ENCODE measurements at places on chromosomes 7 and 10.

DNA sequence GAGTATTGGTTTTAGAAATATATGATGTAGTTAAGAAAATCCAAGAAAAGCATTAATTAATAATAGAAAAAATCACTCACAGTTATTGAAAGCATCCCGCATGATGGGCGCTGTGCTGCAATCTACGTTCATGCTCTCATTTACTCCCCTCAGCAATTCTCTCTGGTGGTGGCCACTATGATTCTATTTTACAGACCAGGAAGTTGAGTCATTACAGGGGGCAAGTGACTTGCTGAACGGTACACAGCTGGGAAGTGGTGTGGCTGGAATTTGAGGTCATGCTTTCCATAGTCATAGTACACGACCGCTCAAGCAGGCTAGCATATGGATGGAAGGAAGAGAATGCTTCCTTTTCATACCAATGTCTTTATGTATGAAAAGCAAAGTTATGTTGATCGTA lies 117.4 kb downstream of the TES start:
- DNase-seq: no peak

GRCh38 chr10:27710014-27710413 lies 35.6 kb downstream of the MKX start:
- no peak for DNase-seq

GRCh38 chr7:29143751-29144150 lies 2.6 kb downstream of the CPVL start:
- no peak for DNase-seq

GRCh38 chr10:68501691-68502090 lies 25.6 kb downstream of the SLC25A16 start:
- DNase-seq: no peak

GRCh38 chr7:140680886-140681285 lies 8.1 kb downstream of the ADCK2 start:
- DNase-seq: no peak

DNA sequence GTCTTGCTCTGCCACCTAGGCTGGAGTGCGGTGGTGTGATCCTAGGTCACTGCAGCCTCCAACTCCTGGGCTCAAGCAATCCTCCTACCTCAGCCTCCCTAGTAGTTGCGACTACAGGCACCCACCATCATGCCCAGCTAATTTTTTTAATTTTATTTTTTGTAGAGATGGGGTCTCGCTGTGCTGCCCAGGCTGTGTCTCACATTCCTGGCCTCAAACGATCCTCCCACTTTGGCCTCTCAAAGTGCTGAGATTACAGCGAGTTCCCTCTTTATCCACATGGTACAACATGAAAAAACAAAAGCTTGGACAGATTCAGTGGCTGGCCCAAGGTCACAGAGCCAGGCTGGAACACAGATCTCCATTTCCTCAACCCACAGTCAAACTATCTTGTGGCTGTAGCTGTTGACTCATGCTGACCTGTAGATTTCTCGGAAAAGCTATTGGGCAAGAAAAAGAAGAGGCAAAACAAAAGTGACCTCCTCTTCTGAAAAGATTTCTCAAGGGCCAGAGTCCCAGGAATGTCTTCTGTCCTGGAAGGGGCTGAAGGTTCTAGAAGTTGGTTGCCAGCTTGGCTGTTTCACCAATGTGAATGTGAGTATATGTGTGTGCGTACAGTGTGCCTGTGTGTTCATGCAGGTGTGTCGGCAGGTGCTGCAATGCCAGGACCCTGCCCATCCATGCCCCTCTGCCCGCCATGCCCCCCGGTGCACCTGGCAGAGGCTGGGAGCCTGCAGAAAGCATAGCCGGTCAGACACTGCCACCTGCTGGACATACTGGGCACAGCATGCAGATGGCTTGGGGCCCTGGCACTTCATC lies 28.4 kb downstream of the TMEM130 start:
- DNase-seq: no peak

GRCh38 chr10:113488186-113488585 lies 64.7 kb upstream of the HABP2 start:
- no peak for DNase-seq

GRCh38 chr10:28542728-28543127 lies 9.8 kb downstream of the WAC start:
- DNase-seq: no peak

GRCh38 chr10:48879451-48879850 lies 60.2 kb downstream of the LRRC18 start:
- no peak for DNase-seq

GRCh38 chr10:110042181-110042580 lies 34.4 kb downstream of the ADD3 start:
- DNase-seq: no peak

GRCh38 chr7:28174901-28175661 lies 5.5 kb downstream of the JAZF1 start:
- DNase-seq: no peak

DNA sequence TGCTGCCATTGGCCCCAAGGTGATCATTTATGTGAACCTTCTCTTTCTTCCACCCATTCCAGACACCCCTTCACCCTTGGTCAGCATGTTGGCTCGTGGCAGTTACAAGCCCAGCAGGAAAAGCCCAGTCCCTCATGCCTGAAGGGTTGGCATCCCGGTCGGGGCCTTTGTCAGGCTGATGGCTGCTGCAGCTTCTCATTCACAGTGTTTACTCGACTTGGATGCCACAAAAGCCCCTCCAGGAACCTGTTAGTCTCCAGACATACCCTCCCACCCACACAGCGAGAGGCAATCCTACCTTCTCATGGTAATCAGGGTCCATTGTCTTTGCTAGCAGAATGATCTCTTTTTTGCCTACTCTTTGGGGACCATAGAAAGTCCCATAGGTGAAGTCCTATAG lies 200.8 kb upstream of the PFKP start:
- no peak for DNase-seq

DNA sequence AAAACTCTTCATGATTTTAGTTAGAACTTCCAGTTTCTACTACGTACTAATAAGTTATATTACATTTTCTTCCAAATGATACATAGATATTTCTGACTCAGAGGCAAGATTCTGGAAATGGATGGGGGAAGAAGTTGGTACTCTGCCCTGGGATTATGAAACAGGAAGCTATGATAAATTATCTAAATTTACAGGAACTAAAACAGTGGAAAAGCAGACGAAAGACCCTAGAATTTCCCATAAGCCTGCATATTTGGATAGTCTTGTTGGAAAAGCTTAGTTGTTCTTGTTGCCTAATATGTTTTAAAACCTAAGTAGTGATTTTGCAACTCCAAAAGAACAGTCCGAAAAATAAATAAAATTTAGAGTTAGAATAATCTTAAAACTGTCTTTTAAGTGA lies 21.8 kb downstream of the CFAP69 start:
- no peak for DNase-seq

- DNase-seq: no peak
These were observed 2.5 kb downstream of the VSTM4 start for GRCh38 chr10:49112851-49113250.

GRCh38 chr10:77478247-77478961 lies 159.2 kb downstream of the KCNMA1 start:
- no peak for DNase-seq

DNA sequence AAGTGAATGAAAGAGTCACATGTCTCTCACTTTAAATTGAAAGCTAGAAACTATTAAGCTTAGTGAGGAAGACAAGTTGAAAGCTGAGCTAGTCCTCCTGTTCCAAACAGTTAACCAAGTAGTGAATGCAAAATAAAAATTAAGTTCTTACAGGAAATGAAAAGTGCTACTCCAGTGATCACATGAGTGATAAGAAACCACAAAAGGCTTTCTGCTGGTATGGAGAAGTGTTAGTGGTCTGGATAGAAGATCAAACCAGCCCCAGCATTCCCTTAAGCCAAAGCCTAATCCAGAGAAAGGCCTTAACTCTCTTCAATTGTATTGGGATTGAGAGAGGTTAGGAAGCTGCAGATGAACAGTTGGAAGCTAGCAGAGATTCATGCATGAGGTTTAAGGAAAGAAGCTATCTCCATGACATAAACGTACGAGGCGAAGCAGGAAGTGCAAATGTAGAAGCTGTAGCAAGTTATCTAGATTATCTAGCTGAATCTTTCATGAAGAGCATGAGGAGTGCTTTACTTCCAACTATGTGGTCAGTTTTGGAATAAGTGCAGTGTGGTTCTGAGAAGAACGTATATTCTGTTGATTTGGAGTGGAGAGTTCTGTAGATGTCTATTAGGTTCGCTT lies 261.6 kb downstream of the MDFIC start:
- DNase-seq: no peak
